Muscle of leg (tissue), 16 donors: ENCODE measurements at places on chromosomes 13 and 19. TPM values are rescaled to one million over a fixed set of nuclear protein-coding genes. Genes with fewer than 3 reads are reported as not detected.
A peak's percentile ranks its signal among the peaks of the same experiment; 100 is the strongest.

SULT2A1 gene
- not detected for total RNA-seq

DNA sequence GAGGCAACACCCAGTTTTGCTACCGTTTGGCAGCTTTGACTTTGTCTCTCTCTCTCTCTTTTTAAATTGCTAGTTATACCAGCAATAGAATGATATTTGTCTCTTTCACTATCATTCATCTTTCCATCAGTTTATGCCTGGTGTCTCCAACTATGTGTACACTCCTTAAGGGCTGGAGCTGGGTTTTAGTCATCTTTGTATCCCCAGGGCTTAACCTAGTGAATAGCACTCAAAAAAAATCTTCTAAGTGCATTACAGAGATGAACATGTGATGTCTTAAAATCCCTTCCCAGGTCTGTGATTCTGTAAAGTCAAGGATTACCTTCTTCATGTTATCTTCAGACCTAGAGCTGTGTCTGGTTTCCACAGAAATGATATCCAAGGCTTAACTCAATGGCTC lies 7.8 kb upstream of the UBL3 start:
- no peak for DNase-seq
- no peak overlapping the region for H3K27ac ChIP-seq
- no peaks in the 10 kb centered on the region for H3K4me1 ChIP-seq
- H3K4me3 ChIP-seq: no peak overlapping the region
- H3K36me3 ChIP-seq: no peaks in the 10 kb centered on the region

GRCh38 chr19:18601875-18602274 lies 4.7 kb downstream of the CRLF1 start:
- no peak overlapping the region for H3K27ac ChIP-seq
- H3K27me3 ChIP-seq: peaks cover 79% of the 10 kb centered on the region
- peaks cover 37% of the 10 kb centered on the region for H3K4me1 ChIP-seq
- no peak overlapping the region for H3K4me3 ChIP-seq
- no peaks in the 10 kb centered on the region for H3K36me3 ChIP-seq

NLRP4 gene
- total RNA-seq: not detected

NPAS1 gene
- 0.31 TPM for total RNA-seq

GRCh38 chr19:888581-889385 lies 4.2 kb downstream of the MED16 start:
- no peak overlapping the region for H3K27ac ChIP-seq
- H3K4me3 ChIP-seq: no peak overlapping the region
- H3K4me1 ChIP-seq: peaks cover 10% of the 10 kb centered on the region
- H3K27me3 ChIP-seq: no peaks in the 10 kb centered on the region
- H3K36me3 ChIP-seq: peaks cover 64% of the 10 kb centered on the region

DNA sequence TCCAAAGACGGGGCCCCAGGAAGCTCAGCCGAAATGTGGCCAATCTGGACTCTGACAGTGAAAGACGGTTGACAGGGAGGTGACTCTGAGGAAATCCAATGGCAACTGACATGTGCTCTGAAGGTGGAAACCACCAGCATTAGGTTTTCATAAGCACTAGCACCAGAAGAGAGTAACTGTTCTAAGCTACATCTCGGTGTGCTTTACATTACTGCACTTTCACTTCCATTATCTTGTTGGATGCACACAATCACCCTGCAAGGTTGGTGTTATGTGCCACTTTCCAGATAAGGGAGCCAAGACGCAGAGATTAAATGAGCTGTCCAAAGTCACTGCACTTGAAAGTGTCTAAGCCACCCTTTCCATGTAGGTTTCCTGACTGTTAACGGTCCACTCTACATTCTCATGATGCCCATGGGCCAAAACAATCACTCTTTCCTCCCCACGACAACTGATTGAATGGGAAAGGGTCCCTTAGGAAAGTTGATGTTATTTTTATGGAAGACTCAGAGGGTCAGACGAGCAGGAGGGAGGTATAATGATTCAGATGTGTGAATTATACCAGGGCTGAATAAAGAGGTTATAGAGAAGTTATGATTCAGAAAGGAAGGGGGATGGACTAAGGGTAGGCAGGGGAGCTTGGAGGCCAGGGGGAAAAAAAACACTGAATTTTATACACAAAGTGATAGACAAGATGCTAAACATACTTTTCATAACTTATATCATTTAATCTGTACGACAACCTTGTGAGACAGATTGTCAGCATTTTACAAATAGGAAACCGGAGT lies 52.8 kb downstream of the RUBCNL start:
- no peak overlapping the region for H3K27ac ChIP-seq
- no peaks in the 10 kb centered on the region for H3K27me3 ChIP-seq
- no peak for DNase-seq
- H3K4me3 ChIP-seq: no peak overlapping the region
- H3K36me3 ChIP-seq: no peaks in the 10 kb centered on the region

DNA sequence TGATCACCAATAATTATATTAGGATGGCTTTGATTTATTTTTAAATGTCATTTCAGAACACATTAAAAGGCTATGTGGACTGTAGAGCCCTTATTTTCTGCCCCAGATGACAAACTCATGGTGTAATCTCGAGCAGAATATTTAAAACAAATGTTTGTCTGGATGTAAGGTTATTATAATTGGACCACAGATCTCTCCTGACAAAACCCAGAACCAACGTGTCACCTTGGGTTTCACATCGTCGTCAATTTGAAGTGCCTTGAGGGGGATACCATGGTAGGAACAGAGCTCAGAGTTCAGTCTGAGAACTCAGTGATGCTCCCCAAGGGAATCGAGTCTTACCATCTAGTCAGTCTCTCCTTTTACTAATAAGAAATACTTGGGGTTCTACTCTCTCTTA lies 2.8 kb downstream of the SACS start:
- peaks cover 26% of the 10 kb centered on the region for H3K4me1 ChIP-seq
- no peak for DNase-seq
- peaks cover 3% of the 10 kb centered on the region for H3K36me3 ChIP-seq

DNA sequence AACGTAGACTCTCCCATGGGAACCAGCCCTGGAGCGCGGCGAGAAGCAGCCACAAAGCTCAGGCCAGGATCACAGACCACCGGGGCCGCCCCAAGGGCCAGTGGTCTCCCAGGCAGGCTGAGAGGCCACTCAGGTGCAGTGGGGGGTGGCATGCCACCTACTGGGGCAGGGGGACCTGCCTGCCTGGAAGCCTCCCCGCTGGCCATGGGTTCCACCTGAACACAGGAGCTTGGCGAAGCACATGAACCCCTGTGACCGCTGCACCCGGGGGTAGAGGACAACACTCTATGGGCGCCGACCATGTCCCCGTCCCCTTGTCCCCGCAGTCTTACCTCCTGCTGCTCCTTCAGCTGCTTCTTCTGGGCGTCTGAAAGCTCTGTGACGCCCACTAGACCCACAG lies 6.8 kb upstream of the TM6SF2 start:
- DNase-seq: no peak
- H3K4me1 ChIP-seq: peaks cover 25% of the 10 kb centered on the region
- no peak overlapping the region for H3K4me3 ChIP-seq
- no peak overlapping the region for H3K27ac ChIP-seq

DNA sequence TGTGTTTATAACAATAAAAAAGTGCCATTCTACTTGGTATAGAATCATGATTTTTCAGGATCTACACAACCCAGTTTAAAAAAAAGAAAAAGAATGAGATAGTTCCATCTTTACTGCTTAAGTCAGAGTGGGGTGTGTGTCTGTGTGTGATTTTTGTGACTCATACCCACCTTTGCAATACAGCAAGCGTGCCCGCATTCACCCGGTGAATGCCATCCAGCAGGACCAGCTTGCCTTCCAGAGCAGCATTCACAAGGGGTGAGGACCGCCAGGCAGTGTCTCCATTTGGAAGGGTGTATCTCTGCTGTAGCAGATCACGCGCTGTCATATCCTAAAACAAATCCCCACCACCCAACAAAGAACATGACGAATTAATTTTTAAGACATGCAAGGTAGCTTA lies 127.7 kb downstream of the VWA8 start:
- no peak for DNase-seq
- H3K4me1 ChIP-seq: no peaks in the 10 kb centered on the region
- H3K27me3 ChIP-seq: no peaks in the 10 kb centered on the region
- H3K27ac ChIP-seq: peak overlapping the region; percentile 29
- H3K36me3 ChIP-seq: no peaks in the 10 kb centered on the region
